ENCODE measurements at places on chromosomes 3 and 15.

GRCh38 chr3:136396916-136397315, 146.8 kb downstream of the PCCB start:
- no peak for DNase-seq

GRCh38 chr3:57948781-57949242, 59.4 kb upstream of the FLNB start:
- no peak for DNase-seq

DNA sequence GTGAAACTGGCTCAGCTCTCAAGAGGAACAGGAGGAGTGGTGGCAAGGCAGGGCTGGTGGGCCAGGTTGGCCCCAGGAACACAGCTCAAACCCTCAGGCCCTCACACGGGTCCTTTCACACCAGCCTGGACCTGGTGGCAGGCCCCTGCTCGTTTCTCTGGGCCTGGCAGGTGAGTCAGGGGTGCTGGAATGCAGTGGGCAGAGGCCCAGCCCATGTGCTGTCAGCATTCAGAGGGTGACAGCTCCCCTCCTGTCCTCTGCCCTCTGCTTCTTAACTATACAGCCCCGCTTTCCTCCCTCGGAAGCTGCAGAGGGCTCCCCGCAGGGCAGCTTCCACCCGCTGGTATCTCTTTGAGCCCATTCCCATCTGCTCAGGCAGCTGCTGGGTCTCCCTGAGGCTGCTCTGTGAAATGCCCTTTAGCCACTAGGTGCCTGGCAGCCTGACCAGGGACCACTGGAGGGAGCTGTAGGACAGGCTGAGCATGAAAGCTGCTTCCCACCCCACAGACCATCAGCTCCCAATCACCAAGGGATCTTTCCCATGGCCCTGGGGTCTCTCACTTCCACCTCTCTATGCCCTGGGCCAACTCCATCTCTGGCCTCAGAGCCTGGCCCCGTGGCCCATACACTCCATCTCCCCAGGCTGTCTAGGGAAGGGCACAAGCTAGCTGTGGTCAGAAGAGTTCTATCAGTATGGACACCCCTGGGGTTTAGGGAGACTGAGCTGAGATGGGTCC, 24.8 kb downstream of the SHF start:
- DNase-seq = peak; percentile 73

DNA sequence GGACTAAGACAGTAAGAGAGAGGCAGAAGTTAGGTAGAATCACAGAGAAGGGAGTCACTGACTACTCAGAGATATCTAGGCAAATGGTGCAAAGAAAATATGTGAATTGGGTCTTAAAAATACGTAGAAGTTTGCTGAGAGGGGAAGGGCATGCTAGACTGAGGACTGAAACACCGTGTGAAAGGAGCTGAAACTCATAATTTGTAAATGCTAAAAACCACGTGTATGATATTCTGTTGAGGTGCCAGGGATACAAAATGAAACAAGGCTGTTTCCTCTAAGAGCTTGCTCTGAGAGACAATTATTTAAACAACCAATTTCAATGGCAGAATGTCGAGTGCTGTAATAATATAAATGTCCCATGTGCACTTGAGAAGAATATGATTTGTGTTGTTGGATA, 47.2 kb downstream of the NCK1 start:
- DNase-seq = no peak

All from muscle of back (tissue), 13 donors.